Activated CD4-positive, alpha-beta T cell treated with anti-CD3 and anti-CD28 coated beads, Interleukin-2, amount 10 ng/mL, durations not matched to agents 7 days and 5 days (primary cell): ENCODE measurements at places on chromosomes 2 and 18.

GRCh38 chr2:232761301-232761907 is 15.0 kb downstream of the KCNJ13 start:
- no peaks in the 10 kb centered on the region for H3K27me3 ChIP-seq
- H3K27ac ChIP-seq, result no peak overlapping the region
- DNase-seq, result peak; percentile 64
- H3K4me3 ChIP-seq, result no peak overlapping the region
- H3K36me3 ChIP-seq, result peaks cover 30% of the 10 kb centered on the region

GRCh38 chr2:241558532-241559322 is at the start of gene BOK:
Gene BOK (plus strand): TSS chr2:241558745. CDS start chr2:241559484, 739 bp downstream.
- H3K4me1 ChIP-seq, result peaks cover 13% of the 10 kb centered on the region
- H3K4me3 ChIP-seq, result peak within 1 kb of the TSS; percentile 57
- H3K27me3 ChIP-seq, result peaks cover 37% of the 10 kb centered on the region
- H3K27ac ChIP-seq, result no peak within 1 kb of the TSS
- H3K36me3 ChIP-seq, result peaks cover 9% of the 10 kb centered on the region
- DNase-seq, result no peak

DNA sequence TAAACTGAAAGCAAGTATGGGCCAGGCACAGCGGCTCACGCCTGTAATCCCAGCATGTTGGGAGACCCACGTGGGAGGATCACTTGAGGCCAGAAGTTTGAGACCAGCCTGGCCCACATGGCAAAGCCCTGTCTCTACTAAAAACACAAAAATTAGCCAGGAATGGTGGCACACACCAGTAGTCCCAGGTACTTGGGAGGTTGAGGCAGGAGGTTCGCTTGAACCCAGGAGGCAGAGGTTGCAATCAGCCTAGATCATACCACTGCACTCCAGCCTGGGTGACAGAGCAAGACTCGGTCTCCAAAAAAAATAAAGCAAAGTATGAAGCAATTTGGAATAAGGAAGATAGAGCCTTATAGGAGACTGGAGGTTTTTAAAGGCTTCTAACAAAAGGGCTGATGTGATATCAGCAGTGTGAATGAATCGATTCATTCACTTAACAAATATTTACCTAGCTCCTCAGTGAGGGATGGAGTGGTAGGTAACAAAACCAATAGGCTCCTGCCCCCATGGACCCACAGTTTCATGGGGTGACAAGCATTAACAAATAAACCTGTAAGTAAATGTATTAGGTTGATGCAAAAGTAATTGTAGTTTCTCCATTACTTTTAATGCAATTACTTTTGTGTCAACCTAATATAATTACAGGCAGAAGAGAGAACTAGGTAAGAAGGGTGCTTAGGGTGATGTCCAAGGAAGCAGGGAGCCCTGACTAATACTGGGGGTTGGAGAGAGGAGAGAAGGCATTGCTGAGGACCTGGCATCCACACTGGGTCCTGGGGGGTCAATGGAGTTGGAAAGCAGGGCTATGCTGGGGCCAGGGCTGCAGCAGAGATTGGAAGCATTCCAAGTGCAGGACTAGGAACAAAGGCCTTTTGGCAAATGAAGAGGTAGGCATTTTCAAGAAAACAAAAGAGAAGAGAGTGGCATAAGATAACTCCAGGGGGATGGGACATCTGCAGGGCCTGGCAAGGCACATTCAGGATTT is 195.4 kb upstream of the ARL4C start:
- peaks cover 4% of the 10 kb centered on the region for H3K4me1 ChIP-seq
- no peak overlapping the region for H3K4me3 ChIP-seq
- no peak for DNase-seq
- no peaks in the 10 kb centered on the region for H3K36me3 ChIP-seq
- H3K27ac ChIP-seq, result no peak overlapping the region
- H3K27me3 ChIP-seq, result peaks cover 18% of the 10 kb centered on the region

GRCh38 chr2:7736646-7737305 is 819.6 kb downstream of the RNF144A start:
- no peaks in the 10 kb centered on the region for H3K27me3 ChIP-seq
- no peak for DNase-seq
- peaks cover 24% of the 10 kb centered on the region for H3K36me3 ChIP-seq
- H3K27ac ChIP-seq, result no peak overlapping the region

GRCh38 chr2:234102112-234102511 is 51.6 kb downstream of the SPP2 start:
- peaks cover 6% of the 10 kb centered on the region for H3K27me3 ChIP-seq
- H3K36me3 ChIP-seq, result peaks cover 6% of the 10 kb centered on the region
- peak overlapping the region; percentile 31 for H3K27ac ChIP-seq
- peaks cover 40% of the 10 kb centered on the region for H3K4me1 ChIP-seq

- DNase-seq, result no peak
- no peak overlapping the region for H3K4me3 ChIP-seq
- H3K4me1 ChIP-seq, result peaks cover 57% of the 10 kb centered on the region
- peak overlapping the region; percentile 84 for H3K27ac ChIP-seq
Measured at GRCh38 chr2:28367667-28368356, 24.8 kb upstream of the FOSL2 start.

DNA sequence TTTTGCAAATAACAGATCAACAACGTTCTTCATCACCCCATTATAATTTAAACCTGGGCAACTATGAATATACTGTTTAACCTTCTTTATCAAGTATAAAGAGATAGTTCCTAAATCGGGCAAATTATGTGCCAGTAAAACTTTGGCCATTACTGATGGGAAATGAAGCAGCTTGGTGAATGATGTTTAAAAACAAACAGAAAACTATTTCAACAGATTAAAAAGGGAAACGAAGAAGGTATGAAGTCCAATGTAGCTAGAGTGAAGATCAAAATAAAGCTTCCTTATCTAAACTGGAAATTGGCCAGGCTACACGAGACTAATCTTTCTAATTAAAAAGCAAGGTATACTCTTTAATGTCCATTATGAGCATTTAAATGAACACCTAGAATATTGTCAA is 6.7 kb upstream of the RBBP8 start:
- H3K4me3 ChIP-seq, result no peak overlapping the region
- DNase-seq, result no peak
- no peaks in the 10 kb centered on the region for H3K36me3 ChIP-seq
- peaks cover 3% of the 10 kb centered on the region for H3K27me3 ChIP-seq
